ENCODE measurements at places on chromosomes 3 and 15.
A peak's percentile ranks its signal among the peaks of the same experiment; 100 is the strongest.

DNA sequence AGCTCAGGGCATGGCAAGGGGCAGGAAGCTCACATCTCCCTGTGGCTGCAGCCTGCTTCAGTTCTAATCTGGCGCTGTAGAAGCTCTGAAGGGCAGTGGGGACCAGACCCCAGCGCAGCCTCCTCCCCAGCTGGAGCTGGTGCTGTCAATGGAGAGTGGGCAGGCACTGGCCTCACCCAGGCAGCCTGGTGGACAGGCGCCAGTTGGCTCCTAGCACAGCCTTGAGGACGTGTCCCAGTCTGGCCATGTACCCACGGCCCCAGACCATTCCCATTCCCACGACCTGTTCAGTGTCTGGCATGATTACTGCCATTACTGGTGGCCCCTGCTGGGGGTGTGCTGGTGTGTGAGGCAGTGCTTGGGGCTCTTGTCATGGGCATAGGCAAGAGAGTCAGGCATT is 16.3 kb downstream of the TYRO3 start:
- DNase-seq: no peak

DNA sequence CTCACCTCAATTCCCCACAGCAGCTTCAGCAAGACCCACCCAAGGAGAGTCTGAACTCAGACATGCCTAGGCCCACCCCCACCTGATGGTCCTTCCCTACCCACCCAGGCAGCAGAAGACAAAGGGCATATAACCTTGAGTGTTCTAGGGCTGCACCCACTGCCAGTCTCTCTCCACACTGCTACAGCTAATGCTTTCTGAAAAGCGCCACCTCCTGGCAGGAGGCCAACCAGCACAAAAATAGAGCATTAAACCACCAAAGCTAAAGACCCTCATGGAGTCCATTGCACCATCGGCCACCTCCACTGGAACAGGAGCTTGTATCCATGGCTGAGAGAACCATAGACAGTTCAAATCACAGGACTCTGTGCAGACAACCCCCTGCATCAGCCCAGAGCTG is 11.3 kb upstream of the RPL39L start:
- no peak for DNase-seq

DNA sequence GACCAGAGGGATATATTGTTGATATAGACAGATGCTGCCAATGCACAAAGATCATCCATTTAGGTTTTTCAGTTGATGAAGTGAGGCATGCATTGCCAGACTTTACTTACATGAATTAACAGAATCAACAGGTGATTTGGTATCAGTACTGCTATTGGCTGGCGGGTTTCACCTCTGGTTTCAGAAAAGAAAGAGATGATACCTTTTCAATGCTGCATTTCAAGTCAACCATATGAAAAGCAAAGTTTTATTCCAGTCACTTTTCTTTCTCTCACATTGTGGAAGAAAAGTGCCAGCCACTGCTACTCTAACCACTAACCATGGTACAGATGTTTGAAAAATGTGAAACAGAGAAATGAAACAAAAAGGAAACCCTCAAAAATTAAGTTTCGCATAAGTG is 289.1 kb downstream of the TIGIT start:
- DNase-seq: no peak

GRCh38 chr3:16264708-16265454 is at the start of the genes DPH3 and OXNAD1:
TSS of gene DPH3 (minus strand) at chr3:16264943. CDS start at chr3:16264876, 67 bp downstream.
TSS of gene OXNAD1 (plus strand) at chr3:16265212. CDS start at chr3:16270953, 5,741 bp downstream.
- DNase-seq: peak; percentile 99

GRCh38 chr3:129505341-129505740 is 23.1 kb upstream of the RHO start:
- no peak for DNase-seq

DNA sequence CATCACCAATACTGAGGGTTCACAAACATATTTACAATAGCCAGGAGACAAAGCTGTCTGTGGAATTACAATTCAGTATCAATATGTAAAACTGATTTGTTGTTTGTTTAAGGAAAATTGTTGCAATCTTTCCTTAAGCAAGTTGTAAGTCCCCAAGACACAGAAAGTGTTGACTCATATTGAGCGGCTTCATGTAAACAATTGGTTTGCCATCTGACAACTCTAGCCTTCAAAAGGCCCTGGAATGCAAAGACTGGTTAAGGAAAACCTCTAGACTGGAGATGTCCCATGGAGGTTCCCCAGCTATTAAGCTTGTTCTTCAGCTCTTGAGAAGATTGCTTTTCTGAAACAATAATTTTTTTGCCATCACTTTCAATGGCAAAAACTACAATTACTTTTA is 283.7 kb upstream of the PROK2 start:
- no peak for DNase-seq

- peak; percentile 1 for DNase-seq
These were observed 462.0 kb downstream of the PDCD6IP start for GRCh38 chr3:34260271-34261000.

DNA sequence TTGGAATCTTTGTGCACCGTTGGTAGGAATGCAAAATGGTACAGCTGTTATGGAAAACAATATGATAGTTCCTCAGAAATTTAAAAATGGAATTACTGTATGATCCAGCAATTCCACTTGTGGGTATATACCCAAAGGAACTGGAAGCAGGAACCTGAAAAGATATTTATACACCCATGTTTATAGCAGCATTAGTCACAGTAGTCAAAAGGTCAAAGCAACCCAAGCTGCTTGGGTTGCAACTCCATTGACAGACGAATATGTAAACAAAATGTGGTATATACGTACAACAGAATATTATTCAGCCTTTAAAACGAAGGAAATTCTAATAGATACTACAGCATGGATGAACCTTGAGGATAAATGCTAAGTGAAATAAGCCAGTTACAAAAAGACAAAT is 35.0 kb upstream of the CAPN3 start:
- DNase-seq: peak; percentile 48

DNA sequence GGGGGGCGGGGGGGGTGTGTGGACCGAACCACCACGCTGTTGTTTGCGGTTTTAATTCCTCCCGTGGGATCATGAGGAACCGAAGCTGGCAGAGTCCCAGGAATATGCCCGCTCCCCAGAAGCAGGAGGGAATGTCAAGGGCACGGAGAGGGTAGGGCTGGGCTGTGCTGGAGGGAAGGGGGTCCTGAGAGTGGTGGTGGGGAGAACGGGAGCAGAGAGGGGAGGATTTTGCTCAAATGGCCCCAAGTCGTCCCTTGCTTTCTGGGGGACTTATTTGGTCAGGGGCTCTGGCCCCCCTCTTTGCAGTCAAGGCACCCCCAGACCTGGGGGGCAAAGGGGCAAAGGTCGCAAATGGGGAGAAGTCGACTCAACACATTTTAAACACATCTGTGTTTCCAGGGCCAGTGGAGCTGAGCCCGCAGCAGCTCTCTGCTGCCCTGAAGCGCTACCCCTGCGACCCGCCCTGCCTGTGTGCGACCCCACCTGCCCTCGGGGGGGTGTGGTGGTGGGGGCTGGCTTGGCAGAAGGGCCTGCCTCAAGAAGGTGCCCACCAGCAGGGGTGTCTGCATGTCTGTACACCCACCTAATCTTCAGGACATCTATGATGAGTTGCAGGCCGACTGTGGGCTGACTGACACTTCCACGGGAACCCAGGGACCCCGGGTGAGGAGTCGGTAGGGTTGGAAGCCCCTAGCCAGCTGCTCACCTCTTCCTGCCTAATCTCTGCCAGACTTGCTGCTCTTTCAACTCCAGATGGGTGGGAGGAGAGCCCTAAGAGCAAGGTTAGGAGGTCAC is 602 bp upstream of the ATP2B2 start:
- DNase-seq: no peak

Measured in AG04450 (cell line).